NCI-H1417 treated with DMSO at 0.1 percent for 48 hours (cell line): ENCODE measurements at places on chromosomes 5 and 9.

DNA sequence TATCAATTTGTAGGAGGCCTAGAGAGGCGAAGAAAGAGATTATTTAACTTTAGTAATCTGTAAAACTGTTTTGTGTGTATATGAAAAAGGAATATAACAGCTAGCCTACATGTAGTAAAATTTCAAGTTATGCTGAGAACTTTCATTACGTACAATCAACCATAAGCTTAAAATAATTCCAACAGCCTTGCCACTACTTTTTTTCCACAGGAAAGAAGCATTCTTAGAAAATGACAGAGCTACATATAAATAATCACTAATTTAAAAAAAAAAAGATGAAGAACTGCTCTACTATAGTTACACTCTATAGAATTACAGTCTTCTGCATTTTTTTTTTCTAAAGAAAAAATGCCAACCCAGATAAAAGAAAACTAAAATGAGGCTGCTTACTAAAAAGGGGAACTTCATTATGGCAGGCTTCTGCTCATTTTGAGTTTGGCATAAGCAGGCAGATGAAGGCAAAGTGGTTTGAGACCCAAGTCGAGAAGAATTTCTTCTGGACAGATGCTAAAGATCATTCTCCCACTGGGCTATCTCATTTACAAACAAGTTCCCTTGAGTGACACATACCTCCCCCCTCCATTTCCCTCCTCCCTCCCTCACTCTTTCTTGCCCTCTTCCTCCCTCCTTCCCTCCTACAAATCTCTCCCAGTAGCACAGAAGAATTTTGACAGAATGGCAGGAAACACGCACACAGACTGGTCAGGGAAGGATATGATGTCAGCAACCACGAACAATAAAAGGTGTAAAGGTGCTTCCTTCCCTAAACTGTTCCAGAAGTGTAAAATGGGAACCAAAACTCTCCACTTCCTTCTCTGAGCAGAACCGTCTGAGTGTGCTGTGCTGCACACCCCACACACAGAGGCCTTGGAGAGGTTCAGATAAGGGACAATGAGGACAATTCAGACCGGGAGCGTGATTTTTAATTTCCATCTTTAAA is 56.1 kb downstream of the MEF2C start:
- no peak for DNase-seq

DNA sequence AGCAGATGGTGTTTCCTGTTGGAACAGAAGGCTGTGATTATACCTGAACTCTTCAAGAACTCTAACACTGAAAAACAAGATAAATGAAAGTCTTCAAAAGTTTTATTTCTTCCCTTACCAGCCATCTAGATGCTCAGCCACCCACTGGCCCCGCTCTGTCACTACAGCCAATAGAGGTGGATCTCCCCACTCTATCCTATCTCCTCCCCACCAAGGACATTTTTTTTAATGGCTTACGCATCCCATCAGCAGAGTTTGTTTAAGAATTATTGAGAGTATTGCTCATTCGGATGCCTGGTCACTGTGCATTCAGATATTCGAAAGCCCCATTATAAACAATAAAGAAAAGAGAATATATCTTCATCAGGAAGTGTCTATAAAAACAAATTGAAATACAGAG is 159.4 kb downstream of the RASEF start:
- DNase-seq: no peak

GRCh38 chr5:167936022-167936421 is 355.4 kb upstream of the WWC1 start:
- DNase-seq: no peak

GRCh38 chr9:125960626-125961025 is 213.5 kb downstream of the PBX3 start:
- DNase-seq: no peak

DNA sequence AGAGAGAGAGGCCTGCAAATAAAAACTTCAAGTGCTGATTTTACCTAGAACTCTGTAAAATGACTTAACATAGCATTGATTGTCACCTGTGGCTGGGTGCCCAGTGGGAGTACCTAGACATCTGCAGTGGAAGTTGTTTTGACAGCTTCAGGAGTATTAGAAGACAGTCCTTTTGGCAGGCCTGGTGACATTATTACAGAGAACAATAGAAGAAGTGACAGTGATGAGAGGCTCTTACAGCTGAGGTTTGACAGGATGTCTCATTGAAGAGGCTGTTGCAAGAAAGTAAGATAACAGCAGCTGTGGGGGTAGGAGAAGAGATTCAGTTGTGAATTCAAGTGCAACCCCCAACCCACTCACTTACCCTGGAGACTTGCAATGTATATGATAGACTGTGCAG is 27.9 kb upstream of the MUSK start:
- DNase-seq: no peak

DNA sequence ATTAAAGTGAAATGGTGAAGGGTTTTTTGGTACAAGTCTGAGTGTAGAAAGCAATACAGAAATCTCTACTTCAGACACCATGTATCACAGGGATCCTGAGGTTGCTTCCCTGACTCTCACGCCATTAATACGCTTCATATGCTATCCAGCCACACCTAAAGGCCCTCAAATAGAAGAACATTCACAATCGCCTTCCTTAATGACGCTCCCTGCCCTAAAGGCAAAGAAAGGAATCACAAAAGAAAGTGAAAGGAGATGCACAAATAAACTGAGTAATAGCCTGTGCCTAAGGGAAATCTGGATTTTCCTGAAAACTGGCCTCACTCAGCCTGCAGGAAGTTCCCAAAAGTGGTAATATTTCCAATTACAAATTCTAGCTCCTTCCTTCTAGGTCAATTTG is 1002.7 kb upstream of the DMAC1 start:
- no peak for DNase-seq

GRCh38 chr5:11027660-11028059 is 266.6 kb upstream of the DAP start:
- no peak for DNase-seq

- no peak for DNase-seq
Measured at GRCh38 chr5:151195622-151196021, 28.3 kb downstream of the CCDC69 start.

DNA sequence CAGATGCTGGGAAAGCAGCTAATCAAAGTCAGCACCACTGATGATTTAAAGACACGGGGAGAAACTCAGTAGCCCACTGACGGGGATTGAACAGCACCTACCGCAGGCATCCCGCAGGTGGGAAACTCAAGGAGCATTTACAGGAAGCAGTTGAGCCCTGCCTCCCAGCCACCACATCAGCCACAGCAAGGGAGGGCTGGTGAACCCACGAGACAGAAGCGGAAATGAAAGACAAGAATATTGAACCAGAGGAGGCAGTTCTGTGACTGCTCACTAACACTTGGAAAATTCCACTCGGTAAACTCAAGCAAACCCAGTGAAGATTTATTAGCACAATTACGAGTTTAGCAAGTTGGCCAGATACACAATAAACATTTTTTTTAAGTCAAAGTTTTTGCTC is 10.6 kb upstream of the FAM163B start:
- no peak for DNase-seq

GRCh38 chr5:2802693-2803365 is 51.4 kb upstream of the IRX2 start:
- DNase-seq: no peak

DNA sequence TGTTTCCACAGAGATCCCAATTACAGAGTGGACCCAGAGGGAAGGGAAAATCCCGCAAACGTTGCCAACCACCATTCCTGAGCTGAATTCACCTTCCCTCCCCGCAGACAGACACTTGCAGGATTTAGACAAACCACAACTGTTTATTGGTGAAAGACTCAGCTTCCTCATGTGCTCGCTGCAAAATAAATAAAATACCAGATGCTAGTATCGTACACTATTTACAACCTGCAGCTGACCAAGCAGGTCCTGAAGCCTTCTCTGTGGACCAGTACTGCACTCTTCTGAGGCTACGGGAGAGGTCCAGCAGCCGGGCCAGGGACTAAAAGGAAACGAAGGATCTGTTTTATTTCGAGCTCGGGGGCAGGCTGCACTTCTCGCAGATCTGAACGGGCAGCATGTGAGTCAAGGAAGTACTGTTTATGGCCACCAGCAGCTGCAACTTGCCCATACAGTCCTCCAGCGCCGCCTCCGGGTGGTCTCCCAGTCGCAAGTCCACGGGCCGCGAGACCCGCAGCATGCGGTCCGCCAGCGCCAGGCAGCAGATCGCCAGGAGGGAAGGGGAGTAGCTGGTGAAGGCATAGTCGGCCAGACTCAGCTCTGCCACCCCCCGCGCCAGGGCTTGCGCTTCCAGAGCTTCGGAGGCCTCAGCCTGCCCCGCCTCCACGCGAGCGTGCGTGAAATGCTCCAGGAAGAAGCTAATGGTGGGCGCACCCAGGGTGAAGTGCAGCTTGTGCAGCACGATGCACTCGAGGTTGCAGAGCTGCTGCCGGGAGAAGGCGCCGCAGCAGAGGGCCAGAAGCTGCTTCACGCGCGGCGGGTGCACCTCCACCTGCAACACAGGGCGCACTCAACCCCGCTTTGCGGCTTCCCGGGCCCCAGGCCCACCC is 2.1 kb downstream of the CCNO start:
- no peak for DNase-seq

DNA sequence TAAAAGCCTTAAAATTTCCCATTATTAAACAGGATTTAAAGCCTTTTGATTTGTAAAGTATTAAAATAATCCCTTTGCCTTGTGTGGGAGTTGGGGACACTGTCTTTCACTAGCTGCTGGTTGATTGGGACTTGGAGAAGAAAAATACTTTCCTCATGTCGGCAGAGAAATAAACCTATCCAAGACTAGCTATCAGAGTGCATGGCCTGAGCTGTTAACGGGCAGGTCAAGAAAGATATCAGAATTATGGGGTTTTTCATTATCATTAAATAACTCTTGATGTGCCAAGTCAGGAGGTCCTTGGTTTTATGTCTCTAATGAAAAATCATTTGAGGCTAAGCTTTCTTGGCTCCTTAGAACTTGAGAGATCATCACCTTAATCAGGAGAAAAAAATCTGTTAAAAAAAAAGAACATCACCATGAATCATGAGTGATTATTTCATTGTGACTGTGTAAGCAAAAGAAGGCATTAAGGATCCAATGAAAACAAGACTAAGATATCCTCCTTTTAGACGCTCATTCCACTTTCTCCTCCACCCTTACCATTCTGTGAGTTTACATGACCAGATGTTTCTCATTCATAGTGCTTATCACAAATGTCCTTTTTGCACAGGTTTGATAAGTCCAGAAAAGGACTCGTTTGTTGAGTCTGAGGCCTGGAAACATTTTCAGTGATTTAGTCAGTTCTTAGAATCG is 140.4 kb upstream of the EGFLAM start:
- DNase-seq: no peak

- no peak for DNase-seq
Measured at GRCh38 chr5:168591302-168592013, 12.3 kb upstream of the PANK3 start.

DNA sequence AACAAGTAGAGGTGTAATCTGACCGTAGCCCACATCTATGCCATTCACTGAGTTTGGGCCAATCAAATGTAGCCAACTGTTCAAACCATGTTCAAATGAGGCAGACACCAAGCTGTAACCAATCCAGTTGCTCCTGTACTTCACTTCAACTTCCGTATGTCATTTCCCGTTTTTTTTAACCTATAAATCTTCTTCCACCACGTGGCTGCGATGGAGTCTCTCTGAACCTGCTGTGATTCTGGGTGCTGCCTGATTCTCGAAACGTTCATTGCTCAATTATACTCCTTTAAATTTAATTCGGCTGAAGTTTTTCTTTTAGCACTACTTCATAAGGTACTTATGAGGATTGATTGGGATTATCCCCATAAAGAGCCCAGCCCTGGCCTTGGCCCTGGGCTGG is 179.7 kb downstream of the PIK3R1 start:
- no peak for DNase-seq
